LHCN-M2 (cell line): ENCODE measurements at places on chromosomes 2 and 18. TPM values are rescaled to one million over a fixed set of nuclear protein-coding genes. Genes with fewer than 3 reads are reported as not detected.

ABCG8 gene
- not detected in 2 replicates for total RNA-seq

DLGAP1 gene
- total RNA-seq: 0.06 and 0.46 TPM in 2 replicates

TMEFF2 gene
- 64.1 and 72.6 TPM in 2 replicates for total RNA-seq

ERMN gene
- 0.06 TPM in 1 of 2 replicates, not detected in the other for total RNA-seq

GREB1 gene
- total RNA-seq: 0.38 and 0.57 TPM in 2 replicates

DNA sequence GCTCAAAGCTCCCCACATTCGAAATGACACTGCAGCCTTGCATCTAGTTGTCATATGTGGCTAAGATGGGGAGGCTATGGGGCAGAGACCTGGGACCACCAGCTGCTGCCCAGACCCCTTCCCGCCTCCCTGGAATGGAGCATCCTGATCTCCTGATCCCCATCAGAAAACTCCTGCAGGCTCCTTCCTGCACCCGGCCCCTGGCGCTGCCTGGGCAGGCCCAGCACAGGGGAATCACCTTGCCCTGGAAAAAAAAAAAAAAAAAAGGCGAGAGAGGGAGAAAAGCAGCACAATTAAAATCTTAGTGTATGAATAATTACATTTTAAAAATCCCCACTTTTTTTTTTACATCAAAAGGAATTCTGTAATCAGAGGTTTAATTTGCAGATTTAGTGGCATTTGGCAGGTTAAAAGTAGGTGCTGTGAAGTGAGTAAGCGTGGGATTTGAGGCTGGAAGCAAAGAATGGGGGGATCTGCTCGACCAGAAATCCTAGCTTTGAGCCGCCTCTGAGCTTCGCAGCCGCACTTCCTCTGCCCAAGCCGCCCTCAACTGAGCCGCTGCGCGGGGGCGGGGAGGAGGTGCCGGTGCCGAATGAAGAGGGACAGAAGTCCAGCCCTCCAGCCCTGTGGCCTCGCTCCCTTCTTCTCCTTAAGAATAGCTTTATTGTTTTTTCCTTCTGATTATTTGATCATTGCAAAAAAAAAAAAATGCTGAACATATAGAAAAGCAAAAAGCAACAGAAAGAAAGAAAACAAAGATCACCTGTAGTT, 30.0 kb downstream of the THNSL2 start:
- DNase-seq: no peak

- DNase-seq: no peak
Observed at GRCh38 chr2:46258937-46259776, 38.0 kb upstream of the EPAS1 start.

- DNase-seq: peak; percentile 55
Observed at GRCh38 chr18:36752929-36753865, 75.6 kb downstream of the TPGS2 start.

- no peak for DNase-seq
Observed at GRCh38 chr2:102662833-102663232, 43.5 kb downstream of the SLC9A2 start.

DNA sequence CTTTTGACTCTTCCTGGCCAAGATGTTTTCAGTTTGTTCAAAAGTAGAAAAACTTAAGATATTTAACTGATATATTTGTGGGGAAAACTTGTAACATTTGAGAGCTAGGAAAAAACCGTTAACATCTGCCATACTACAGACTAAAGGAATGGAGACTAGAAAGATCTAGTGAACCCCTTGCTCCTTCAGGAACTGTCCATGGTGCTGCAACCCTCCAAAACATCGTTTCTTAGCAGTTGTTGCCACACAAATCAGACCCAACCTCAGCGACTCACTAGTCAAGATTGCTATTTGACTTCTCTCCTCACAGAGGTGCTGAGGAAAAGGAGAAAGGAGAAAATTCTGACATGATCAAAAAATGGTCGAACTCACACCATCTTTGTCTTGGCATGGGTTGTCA, 393.8 kb upstream of the LYPD1 start:
- DNase-seq: peak; percentile 44

DNA sequence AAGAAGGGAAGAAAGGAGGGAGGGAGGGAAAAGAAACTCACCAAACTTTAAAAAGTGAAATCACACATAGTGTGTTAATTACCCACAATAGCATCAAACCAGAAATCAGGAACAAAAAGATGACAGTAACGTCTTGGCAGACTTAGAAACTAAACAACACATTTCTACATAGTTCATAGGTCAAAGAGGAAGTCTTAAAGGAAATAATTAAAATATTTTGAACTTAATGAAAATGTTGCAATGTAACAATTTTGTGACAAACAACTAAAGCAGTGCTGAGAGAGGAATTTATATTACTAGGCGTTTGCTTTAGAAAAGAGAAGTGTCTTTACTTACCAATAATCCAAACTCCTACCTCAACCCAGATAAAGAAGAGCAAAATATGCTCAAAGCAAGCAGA, 505.0 kb upstream of the ID2 start:
- no peak for DNase-seq

- no peak for DNase-seq
Observed at GRCh38 chr2:10241641-10242430, 60.9 kb upstream of the HPCAL1 start.

GRCh38 chr2:68295516-68295915, 24.2 kb downstream of the CNRIP1 start:
- no peak for DNase-seq

GRCh38 chr2:216210701-216211540, 101.8 kb downstream of the XRCC5 start:
- DNase-seq: no peak

- no peak for DNase-seq
Observed at GRCh38 chr2:177579486-177580036, 187.0 kb downstream of the AGPS start.

GRCh38 chr18:62131301-62131909, 55.5 kb downstream of the PIGN start:
- DNase-seq: peak; percentile 58

- no peak for DNase-seq
Observed at GRCh38 chr18:77379976-77380509, 130.4 kb downstream of the GALR1 start.

GRCh38 chr2:78351208-78351607, 674.3 kb upstream of the REG3G start:
- DNase-seq: no peak

DNA sequence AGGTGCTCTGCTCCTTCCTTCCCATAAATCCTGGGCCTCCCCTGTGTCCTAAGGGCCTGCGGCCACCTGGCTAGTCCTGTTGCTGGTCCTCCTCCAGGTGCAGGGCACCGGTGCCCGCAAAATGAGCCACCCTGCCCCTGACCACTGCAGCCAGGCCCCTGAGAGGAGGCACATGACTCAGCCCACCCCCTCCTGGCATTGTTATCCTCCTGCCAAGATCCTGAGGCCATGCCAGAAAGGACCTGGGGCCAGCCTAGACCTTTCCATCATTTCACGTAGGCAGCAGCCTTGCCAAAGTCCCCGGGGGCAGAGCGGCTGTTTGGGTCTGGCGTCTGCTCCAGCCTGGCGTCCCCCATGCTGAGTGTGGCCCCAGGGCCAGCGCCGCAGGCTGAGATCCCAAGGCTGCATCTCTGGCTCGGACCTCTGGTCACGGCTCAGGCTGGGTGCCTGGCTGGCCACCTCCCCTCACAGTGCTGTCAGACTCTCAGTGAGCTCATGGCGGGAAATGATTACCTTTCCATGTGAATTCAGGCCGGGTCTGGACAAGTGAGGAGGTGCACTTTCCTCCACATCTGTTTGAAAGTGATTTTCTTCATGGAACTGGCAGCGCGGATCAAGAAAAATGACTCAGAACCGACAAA, 81.0 kb downstream of the NDUFA10 start:
- no peak for DNase-seq
